ENCODE measurements at places on chromosomes 4 and X. TPM values are rescaled to one million over a fixed set of nuclear protein-coding genes. Genes with fewer than 3 reads are reported as not detected.

The DDX53 gene
- total RNA-seq: not detected

The OTUD6A gene
- total RNA-seq: not detected

The MAGEA4 gene
- total RNA-seq: not detected

The APELA gene
- total RNA-seq: 0.18 TPM

The TMEM35A gene
- 9.1 TPM for total RNA-seq

The MAGEA12 gene
- total RNA-seq: not detected

The SPATA18 gene
- 3.0 TPM for total RNA-seq

The TLR8 gene
- not detected for total RNA-seq

The AFM gene
- total RNA-seq: not detected

The GAGE12H gene
- total RNA-seq: not detected

The KLKB1 gene
- total RNA-seq: 0.49 TPM

The AMBN gene
- not detected for total RNA-seq

The GATB gene
- total RNA-seq: 24.9 TPM

The TMEM271 gene
- total RNA-seq: 0.32 TPM

The SFRP2 gene
- total RNA-seq: 203 TPM

The GAGE12F gene
- total RNA-seq: not detected

The HSD17B13 gene
- total RNA-seq: not detected

The COL4A6 gene
- total RNA-seq: 21.5 TPM

The ARSJ gene
- 0.89 TPM for total RNA-seq

The USP17L24 gene
- total RNA-seq: not detected

The FAM47A gene
- total RNA-seq: not detected

The HS6ST2 gene
- total RNA-seq: 14.2 TPM

The MAOB gene
- total RNA-seq: 0.93 TPM

The ABLIM2 gene
- 3.8 TPM for total RNA-seq

The TLL1 gene
- total RNA-seq: 1.7 TPM

The MAP3K15 gene
- 2.0 TPM for total RNA-seq

The MND1 gene
- 36.1 TPM for total RNA-seq

The PITX2 gene
- 0.77 TPM for total RNA-seq

The NDST3 gene
- 5.7 TPM for total RNA-seq

The SLC9B1 gene
- 1.7 TPM for total RNA-seq

The G6PD gene
- total RNA-seq: 93.9 TPM

The PDCL2 gene
- not detected for total RNA-seq

The ETDB gene
- not detected for total RNA-seq

The PCDH7 gene
- 8.0 TPM for total RNA-seq

The NR3C2 gene
- 0.30 TPM for total RNA-seq

The FAT4 gene
- 26.6 TPM for total RNA-seq

The FGF16 gene
- total RNA-seq: not detected

The SPANXC gene
- not detected for total RNA-seq

The AADAT gene
- total RNA-seq: 30.7 TPM

The SLC16A2 gene
- total RNA-seq: 19.8 TPM

The CXCL6 gene
- not detected for total RNA-seq

The FHIP1A gene
- not detected for total RNA-seq

The SMAD1 gene
- 28.6 TPM for total RNA-seq

The CHRNA9 gene
- total RNA-seq: not detected

The VEGFD gene
- total RNA-seq: 0.43 TPM

The PAK3 gene
- 11.9 TPM for total RNA-seq

The SCD5 gene
- total RNA-seq: 40.7 TPM

The CSN1S1 gene
- total RNA-seq: not detected

The CDS1 gene
- 1.1 TPM for total RNA-seq

The P2RY4 gene
- not detected for total RNA-seq

The NDUFB11 gene
- 113 TPM for total RNA-seq

The INPP4B gene
- total RNA-seq: 7.0 TPM

The GSX2 gene
- total RNA-seq: not detected

The FIP1L1 gene
- 67.1 TPM for total RNA-seq

The TMPRSS11F gene
- total RNA-seq: not detected

The NPY1R gene
- 0.49 TPM for total RNA-seq

The MAOA gene
- total RNA-seq: 0.45 TPM

The IQSEC2 gene
- 1.7 TPM for total RNA-seq
